ENCODE measurements at places on chromosomes 7 and 10.

GRCh38 chr7:25369786-25370185, 141.5 kb upstream of the NPVF start:
- peak; percentile 78 for DNase-seq

DNA sequence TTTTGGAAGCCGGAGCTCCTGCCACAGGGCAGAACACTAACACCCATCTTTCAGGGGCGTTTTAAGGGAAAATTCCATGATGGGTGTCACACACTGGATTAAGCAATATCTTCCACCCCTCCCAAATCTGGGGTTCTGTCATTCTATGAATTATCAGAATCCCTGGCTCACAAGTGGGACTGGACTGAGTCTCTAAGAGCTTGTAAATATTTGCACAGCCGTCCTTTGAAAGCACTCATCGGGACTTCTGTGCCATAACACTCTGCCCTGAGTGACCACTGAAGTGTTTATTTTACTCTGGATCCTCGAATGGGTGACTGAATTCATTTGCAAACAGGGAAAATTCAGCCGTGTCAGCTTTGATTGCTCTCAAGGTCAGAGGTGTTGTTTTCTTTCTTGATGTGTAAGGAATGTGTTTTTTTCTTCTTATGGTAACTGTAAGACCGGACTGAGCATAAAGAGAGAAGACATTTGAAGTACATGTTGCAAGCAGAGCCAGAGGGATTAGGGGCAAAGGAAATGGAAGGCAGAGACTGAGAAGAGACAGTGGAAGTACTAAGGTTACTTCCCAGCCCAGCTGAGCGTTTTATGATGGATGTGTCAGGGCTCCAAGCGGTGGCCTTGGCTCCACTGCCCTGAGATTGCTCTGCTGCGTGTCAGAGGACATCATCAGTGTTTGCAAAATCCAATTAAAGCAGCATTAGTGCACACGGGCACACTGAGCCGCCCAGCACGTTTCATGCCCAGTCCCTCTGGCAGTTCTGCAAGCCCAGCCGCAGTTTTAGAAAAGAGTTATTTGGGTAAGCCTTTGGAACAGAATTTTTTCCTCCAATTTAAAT, 17.7 kb upstream of the GTPBP4 start:
- DNase-seq: no peak

DNA sequence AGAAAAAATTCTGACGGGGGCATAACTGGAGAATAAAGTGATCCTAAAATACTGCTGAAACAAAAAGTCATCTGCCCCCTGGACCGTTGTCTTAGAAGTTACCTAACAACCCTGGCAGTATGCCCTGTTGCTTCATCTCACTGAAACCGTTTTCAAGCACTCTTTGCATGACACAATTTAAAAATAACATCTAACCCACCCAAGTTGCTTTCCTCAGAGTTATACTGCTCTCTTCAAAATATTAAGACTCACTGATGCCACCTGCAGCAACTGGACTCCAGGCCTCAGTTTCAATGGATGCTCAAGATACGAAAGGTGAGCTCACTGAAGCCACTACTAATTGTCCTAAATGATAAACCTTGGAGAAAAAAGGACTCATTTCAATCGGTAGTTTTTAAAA, 57.4 kb downstream of the CDK6 start:
- DNase-seq: no peak

- no peak for DNase-seq
Observed at GRCh38 chr7:93284908-93285307, 52.7 kb downstream of the VPS50 start.

GRCh38 chr10:79411546-79412495, 33.6 kb downstream of the ZCCHC24 start:
- DNase-seq: peak; percentile 19

DNA sequence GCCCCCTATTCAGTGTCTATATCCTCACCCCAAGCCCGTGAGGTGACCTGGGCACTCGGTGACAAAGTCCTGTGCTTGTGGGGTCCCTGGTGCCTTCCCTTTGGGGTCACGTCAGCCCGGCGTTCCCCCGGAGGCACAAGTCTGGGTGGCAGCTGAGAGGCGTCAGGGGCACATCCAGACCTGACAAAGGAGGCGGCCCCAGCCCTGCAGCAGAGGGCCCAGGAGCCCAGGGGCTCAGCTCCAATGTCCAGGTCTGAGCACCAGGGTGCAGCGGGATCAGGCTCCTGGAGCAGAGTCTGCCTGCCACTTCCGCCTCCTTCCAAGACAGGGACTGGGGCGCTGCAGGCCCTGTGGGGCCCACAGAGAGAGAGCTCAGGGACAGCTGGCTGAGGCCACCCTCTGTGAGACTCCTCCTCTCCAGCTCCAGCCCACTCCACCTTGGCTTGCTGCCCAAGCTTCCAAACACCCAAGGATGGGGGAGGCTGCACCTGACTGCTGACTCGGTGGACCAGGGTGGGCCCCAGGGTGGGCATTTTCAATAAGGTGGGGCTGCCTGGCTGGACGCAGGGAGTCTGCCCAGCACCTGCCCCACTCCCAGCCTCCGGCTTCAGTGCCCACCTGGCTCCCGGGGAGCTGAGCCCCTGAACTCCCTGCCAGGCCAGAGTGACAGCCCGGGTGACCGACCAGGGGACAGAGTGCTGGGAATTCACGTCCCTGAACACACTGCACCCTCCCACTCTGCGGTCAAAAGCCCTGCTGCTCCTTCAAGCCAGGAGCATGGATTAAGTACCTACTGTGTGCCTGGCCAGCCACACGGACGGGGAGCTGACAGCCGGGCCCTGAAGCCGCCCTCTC, 1.0 kb upstream of the KNDC1 start:
- no peak for DNase-seq

DNA sequence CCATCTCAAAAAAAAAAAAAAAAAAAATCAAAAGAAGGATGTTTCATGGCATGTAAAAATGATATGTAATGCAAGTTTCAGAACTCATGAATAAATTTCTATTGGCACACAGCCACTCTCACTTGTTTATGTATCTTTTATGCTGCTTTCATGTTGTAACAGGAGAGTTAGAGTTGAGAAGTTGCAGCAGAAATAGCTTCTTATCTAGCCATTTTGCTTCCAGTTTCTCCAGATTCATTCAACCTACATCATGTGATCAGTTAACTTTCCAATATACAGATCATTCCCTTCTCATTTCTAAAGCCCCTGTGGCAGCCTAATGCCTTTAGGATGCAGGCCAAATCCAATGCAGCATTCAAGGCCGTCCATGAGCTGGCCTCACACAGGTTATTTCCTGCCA, 30.4 kb downstream of the ZNF786 start:
- peak; percentile 19 for DNase-seq

GRCh38 chr7:29447828-29448227, 115.8 kb upstream of the PRR15 start:
- DNase-seq: no peak
